Stimulated activated CD8-positive, alpha-beta memory T cell treated with anti-CD3 and anti-CD28 coated beads, Interleukin-4, amount 100 ng/mL, for 4 hours (primary cell): ENCODE measurements at places on chromosomes 4 and X.

- DNase-seq = no peak
Measured at GRCh38 chr4:158580064-158580463, 58.4 kb downstream of the RXFP1 start.

DNA sequence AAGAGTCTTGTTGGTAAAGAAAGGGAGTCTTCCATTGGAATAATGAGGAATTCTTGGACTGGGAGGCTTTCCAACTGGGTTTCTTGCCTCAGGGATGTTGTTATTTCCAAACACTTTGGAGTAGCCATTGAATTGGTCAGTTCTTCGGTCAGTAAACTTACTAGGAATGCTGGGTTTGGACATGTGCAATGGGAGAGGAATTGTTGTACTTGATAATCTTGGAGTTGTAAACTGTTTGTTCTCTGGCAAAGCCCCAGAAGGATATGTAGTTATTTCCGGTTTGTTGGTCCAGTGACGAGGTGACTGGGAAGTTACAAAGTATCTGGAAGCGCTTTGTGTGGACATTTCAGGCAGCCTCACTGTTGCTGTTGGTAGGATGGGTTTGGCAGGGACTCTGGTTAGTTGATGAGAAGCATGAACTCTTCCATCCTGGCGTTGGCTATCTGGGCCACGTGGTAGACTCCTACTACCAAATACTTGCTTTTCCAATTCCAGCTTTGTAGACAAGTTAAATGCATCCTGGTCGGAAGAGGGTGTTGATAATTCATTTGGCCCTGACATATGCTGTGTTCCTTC is 25.9 kb downstream of the MXRA5 start:
- no peak for DNase-seq

DNA sequence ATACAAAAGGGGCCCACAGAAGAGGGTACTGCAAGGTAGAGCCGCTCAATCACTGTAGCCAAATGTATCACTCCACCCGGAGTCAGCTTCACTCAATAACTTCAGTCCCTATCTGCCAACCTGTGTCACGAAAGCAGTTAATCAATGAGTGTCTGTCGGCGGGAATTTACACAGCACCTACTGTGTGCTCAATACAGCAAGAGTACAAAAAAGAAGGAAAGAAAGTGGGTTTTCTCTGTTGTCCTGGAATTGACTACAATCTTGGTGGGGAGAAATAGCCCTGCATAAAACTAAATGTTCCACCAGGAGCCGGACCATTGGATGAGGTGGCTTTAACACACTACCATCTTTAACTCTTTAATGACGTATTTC is 780 bp upstream of the NKRF start:
- no peak for DNase-seq

DNA sequence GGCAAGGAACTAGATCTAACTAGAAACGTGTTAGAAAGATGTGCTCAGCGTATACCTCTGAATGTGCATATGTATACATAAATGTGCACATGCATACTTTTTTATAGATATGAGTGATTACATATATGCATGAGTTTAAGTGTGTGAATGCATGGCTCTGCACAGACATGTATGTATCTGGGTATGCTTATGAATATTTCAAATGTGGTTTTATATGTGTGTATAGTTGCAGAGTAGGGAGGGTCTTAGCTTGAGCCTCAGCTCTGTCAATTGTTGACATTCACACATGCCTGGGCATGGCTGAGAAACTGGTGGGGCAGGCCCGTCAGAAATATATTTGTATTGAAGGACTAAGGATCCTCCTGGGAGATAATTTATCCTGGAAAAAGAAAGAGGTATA is 31.1 kb downstream of the RAP2C start:
- DNase-seq = no peak
